Activated CD4-positive, alpha-beta T cell treated with anti-CD3 and anti-CD28 coated beads, Interleukin-2, Interleukin-4, amounts not matched to agents 100 ng/mL and 50 ng/mL, durations not matched to agents 16 hours and 8 hours (primary cell): ENCODE measurements at places on chromosomes 5 and 9.

DNA sequence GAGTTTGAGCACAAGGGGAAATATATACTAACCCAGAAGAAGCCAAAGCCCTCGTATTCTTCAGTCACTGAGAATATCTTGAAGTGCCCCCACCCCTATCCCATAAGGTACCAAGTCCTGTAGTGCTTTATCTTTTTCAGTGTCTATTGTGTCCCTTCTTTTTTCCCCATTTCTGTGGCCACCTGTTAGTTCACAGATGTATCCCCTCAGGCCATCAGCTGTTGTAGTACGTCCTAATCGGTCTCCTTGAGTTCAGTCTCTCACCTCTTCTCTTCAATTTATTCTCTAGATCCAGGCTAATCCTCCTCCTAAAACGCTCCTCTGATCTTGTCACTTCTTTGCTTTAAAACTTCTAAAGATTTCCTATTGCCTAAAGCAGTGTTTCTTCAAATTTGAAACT lies 10.4 kb downstream of the RGS7BP start:
- DNase-seq: no peak

DNA sequence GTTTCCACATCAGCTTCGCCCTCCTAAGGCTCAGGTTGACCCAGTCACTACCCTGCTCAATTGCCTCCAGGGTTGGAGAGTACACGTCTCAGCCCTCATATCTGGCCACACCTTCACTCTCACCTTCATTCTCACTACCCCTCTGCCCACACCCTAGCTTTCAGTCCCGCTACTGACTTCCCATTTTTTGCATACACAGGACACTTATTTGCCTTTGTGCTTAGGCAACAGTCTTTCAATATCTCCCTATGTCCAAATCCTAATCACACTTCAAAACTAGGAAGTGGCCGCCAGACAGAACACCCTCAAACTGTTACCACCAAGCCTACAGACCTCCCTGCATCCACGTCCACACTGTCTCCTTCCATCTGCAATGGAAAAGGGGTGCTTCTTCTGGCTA lies 10.9 kb downstream of the MCTP1 start:
- no peak for DNase-seq

DNA sequence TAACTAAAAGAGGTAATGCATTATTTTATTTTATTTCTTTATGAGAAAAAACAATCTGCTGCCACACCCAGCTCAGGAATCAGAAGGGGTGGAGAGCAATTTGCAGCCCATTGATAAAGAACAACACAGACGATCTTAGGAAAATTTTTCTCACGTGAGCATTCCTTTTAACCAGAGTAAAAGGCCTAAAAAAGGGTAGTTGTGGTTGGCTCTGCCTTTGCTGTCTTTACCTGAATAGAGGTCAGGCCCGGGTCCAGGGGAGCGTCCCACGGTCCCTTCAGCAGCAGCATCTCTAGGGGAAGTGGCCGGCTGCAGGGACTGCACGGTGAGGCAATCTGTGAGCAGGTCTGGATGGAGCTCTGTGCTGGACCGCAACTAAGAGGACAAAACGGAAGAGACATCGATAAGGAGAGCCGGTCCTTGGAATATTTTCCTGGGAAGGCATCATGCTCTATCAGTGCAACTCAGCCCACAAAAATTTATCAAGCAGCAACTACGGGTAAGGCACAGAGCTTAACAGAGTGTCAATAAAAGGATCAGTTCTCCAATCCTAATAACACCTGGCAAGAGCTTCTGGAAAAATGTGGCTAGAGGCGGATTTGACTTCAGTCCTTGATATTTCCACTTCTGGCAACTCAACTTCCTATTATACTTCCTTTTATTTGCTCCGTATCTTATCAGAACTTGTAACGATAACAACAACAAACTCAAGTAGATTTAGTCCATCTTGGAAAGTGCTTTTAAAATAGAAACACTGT lies 372.8 kb upstream of the RFX3 start:
- no peak for DNase-seq

DNA sequence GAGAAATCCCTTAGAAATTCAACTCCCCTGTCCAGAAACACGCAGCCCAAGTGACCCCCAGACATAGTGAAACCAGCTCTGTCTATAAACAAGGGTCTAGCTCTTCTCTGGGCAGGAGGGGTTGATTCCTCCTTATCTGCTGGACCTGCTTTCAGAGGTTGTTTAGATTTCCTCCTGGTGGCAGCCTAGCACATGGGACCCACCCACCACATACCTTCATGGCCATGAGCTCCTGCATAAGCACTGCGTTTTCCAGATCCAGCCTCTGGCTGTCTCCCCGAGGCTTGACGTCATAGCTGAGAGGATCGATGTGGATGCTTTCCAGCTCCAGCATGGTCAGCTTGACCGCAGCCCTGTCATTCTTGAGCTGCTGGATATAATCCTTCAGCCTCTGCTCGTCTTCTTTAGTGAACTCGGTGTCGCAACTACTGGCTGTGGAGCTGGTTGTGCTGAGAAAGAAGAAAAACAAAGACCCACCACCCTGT lies 77.0 kb downstream of the DCP2 start:
- DNase-seq: no peak

DNA sequence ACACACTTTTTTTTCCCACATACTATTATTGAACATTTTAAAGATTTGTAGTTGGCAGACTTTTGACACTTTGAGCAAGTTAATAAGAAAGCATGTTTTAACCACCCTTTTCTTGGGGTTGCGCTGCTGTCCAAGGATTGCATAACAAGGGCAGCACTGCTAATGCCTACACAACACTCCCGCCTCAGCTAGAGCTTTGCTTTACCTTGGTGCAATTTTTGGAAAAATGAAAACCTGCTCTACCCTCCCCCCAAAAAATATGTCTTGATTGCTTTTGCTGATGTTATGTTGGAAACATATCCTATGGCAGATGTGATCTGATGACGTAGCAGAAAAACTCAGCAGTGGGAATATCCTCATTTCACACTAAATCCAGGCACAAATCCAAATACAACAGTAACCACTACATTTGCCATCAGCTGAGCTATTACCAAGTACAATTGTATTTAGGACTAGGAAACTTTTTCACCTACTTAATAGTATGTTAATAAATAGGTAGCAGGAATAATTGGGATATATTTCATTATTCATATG lies 51.5 kb downstream of the UBE2R2 start:
- DNase-seq: no peak
